ENCODE measurements at places on chromosomes 3 and 15. TPM values are rescaled to one million over a fixed set of nuclear protein-coding genes. Genes with fewer than 3 reads are reported as not detected.

GRCh38 chr3:66220066-66220465 lies 735 bp upstream of the SLC25A26 start:
- no peak for DNase-seq

Gene SIAH2
- total RNA-seq, result 48.1 TPM

DNA sequence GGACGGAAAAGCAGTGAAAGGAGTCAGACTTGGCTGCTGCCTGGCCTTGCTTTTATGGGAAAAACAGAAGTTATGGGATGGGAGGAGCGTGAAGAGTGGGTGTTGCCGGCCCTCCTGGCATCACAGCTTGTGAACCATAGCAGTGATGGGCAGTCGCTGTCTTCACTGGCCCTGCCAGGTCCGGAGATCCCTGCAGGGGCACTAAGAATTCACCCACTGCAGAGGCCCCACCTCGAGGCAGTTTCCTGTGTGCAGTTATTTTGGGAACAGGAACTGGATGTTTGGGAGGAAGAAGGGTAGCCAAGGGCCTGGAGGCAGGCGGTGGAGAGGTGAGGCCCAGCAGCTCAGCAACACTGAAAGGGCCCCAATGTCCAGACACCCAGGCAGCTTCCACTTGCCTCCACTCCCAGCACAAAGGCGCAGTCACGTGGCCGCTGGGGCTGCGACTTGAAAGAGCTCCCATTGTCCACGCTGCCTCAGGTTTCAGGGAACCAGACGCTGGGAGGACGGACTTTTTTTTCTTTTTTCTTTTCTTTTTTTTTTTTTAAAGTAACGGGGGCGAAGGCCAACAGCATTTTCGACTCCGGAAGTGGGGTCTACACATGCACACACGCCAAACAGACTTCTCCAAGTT lies 255.6 kb downstream of the ZNF621 start:
- DNase-seq, result no peak

- DNase-seq, result no peak
These were observed 361.0 kb upstream of the IL12A start for GRCh38 chr3:159627634-159628033.

GRCh38 chr3:10518506-10519150 lies 13.2 kb upstream of the ATP2B2 start:
- DNase-seq, result no peak

- DNase-seq, result no peak
These were observed 60.7 kb downstream of the IMPG2 start for GRCh38 chr3:101259485-101260341.

DNA sequence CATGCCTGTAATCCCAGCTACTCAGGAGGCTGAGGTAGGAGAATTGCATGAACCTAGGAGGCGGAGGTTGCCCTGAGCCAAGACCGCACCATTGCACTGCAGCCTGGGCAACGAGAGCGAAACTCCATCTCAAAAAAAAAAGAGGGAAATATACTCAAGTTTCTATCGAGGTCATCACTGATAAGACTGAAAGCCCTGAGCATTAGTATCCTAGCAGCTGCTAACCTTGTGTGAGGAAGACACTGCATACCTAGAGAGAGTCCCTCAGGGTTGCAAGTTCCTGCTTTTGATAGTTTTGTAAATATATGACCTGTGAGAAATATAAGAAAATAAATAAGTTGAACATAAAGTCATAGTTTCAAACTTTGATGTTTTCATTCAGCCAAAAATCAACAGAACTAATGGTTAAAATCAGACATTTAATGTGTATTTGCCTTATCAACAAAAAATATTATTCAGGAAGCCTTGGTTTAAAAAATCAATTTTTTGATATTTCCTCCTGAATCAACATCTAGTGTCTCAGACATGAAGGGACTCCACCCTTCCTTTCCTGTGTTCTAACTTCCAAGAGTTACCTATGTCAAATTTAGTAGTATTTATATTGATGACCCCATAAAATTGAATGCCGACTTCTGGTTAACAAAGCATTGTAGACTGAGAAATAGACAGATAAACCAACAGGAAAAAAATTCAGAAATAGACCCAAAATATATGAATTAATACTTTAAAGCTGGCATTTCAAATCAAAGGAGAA lies 19.8 kb upstream of the USP3 start:
- no peak for DNase-seq

Gene ANKRD34C
- total RNA-seq, result not detected

DNA sequence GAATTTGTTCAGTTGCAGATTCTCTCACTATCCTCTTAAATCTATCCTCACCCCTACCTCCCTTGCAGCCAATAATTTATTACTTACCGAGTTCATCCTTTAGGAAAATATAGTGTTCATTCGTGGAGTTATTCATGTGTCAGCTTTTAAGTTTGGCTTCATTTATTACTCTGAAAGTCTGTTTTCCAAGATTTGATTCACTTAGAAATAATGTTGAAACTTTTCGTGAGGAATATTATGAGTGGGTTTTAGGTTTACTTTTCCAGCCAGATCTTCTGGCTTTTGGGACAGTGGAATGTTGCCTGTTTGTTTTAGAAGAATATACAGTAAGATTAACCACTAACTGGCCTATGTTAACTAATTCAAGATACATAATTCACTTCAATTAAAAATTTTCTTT lies 161.0 kb upstream of the CGNL1 start:
- no peak for DNase-seq

- DNase-seq, result no peak
These were observed 91.2 kb downstream of the CACNA1D start for GRCh38 chr3:53585627-53586026.

DNA sequence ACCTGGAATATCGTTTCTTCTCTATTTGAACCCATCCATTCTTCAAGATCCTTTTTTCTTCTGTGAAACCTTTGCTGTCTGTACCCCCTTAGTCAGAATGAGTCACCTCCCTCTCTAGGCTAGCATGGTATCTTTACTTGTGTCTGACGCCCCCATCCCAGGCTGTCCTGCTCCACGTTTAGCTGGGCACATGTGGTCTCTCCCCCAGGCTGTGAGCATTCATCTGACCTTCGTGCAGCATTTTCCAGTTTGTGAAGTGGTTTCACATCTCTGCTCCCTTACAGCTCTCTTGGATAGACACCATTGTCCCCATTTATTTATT lies 14.3 kb upstream of the TLE3 start:
- no peak for DNase-seq

Gene MGLL
- 71.8 TPM for total RNA-seq

DNA sequence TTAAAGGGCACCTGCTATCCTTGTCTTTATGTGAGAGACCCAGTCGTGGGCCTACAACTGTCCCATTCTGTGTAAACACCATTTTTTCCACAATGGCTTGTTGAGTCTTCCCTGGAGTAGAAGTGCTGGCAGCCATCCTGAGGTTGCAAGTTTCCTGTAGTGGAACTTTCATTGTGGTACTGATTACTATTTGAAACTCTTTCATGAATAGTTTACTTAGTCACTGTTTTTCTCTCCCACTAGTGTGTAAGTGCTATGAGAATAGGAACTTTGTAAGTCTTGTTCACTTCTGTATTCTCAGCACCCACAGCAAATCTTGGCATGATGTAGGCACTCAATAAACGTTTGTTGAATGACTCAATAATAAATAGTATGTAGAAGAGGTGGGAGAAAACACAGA lies 48.6 kb downstream of the RARB start:
- DNase-seq, result no peak

DNA sequence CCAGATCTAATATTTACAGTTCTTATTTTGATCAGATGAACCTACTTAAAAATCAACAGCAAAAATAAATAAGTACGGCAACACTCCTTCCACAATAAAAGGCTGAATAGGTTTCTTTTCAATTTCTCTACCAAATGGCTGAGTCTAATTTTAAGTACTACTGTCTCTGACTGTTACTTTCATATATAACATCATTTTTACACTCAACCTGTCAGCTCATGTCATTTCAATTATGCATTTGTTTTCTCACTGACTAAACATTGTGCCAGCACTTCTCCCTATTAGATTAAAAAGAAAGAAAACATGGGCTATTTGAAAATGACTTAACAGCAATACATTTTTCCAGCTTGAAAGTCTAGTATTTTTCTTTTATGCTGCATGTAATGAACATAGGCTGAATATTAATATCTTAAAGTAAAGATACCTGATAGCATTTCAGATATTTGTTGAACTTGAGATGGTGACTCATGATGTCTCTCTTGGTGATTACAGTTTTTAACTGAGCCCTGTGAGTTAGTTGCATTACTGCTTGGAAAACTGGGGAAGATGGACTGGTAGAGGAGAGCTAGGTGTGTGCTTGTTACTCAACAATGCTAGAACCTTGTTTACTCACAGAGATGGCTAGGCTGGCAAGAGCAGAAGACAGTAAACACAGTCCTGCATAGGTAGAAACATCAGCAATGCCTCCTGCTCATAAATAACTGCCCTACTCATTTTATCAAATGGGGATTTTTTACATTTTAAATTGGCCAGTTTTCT lies 73.9 kb downstream of the PEX5L start:
- DNase-seq, result no peak

Gene IL16
- total RNA-seq, result not detected

Gene ABI3BP
- total RNA-seq, result 0.84 TPM

- peak; percentile 31 for DNase-seq
These were observed 243.7 kb downstream of the CHST2 start for GRCh38 chr3:143363276-143363675.

DNA sequence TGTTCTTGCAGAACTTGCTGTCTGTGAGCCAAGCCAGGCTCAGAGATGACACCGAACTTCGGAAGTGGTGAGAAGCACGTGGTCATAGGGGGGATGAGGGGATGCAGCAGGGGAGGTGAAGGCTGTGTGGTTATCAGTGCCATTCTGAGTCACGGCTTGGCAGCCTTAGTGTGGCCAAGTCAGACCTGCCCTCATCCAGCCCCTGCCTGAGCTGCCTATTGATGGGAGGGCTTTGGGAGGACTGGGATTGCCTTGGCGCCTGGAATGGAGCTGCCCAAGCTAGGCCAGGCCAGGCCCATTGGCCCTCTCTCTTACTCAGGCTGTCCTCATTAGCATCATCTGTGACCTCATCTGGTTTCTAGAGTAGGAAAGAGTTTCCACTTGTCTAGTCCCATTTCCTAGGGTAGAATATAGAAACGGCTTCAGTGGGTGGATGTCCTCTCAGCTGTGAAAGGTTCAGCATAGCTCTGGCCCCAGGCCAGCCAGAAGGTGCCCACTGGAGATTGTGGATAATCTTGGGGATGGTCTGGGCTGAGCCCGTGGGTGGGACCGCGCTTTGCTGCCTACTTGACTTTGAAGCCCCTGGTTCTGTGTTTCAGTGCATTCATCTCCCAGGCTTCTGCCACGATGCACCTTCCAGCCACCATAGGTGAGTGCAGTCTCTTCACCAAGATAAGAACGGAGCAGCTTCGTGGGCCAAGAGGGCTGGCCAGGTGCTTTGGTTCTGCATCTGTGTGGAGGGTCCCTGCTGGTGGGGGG lies 7.2 kb downstream of the FAH start:
- no peak for DNase-seq

- DNase-seq, result no peak
These were observed 30.6 kb upstream of the ZSCAN2 start for GRCh38 chr15:84570164-84570735.

- DNase-seq, result no peak
These were observed 33.4 kb downstream of the FRMD4B start for GRCh38 chr3:69352305-69353087.

DNA sequence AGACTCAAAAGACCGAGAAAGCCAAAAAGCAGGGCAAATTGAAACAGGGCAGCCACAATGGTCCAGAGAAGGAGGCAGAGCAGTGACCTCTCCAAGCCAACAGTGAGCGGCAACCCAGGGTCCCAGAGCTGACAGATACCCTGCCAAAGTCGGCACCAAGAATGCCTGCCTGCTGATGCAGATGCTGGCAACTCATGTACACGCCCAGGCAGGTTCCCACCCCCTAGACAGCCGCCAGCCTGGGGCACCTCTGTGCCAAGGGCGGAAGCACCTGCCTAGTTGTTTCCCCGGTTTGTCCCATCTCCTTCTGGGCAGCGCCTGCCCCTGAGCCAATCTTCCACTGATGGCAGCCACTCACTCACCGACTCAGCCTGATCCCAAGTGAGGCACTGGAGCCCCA lies 22.1 kb downstream of the KLHL25 start:
- no peak for DNase-seq

Gene NRROS
- total RNA-seq, result 2.5 TPM

DNA sequence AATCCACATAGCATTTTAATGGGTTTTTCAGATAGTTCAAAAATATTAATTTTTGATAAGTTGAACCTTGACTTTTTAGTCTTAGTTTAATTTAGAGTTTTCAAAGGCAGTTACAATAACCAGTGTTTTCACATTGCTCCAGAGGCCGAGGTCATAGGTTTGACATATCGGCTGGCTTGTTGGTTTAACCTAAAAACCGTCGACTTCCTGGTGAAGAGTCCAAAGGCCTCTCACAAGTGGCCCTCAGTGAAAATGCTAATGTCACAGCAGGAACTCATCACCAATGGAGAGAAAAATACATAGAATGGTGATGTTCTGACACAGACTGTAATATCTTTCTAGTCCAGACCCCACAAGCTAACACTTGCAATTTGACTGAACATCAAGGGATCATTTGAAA lies 642.3 kb downstream of the PLOD2 start:
- DNase-seq, result no peak

DNA sequence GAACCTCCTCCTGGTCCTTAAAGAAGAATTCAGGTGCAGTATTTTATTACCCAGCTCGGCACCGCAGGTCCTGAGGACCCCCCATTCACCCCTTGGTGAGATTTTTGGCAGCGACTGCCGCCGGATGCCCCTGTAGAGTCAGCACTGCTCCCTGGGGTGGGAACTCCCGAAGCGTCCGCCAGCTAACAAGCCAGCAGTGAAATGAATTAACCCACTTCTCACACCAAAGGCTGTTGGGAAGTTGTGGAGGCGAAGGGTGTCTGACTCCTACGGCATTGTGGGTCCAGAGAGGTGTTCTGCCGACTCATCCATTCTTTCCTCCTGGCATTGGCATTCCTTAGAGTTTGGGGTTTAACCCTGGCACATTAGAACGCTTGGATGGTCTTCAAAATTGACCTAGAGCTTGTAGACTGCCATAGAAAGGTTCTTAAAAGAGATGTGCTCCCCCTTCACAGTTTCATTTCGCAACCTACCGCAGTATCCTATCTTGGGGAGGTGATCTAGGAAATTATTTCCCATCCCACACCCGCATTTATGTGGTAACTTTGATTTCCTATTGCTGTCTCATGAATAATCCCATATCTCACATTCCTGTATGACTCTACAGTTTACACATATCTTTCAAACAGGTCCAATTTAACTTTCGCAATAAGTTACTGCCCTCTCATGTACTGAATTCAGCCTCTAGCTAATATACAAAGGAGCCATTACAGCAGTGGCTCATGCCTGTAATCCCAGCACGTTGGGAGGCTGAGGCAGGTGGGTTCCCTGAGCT lies 879 bp upstream of the EIF5A2 start:
- no peak for DNase-seq

Gene ADGRG7
- total RNA-seq, result not detected

DNA sequence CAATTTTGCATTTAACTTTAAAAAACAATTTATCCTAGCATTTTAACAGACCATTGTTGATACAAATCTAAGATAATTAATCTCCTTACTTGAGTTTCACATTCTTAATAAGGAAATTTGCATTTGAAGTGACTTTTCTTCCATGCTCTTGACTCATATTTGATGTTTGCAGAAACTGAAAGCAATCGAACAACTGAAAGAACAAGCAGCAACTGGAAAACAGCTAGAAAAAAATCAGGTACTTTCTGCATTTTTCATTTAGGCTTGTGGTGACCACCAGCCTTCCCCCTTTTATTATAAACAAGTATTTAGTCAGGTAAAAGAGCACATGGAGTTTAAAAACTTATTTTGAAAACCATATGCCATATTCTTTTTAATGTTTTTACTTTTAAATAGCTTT lies 20.1 kb upstream of the SELENOT start:
- DNase-seq, result no peak

All from kidney epithelial cell (primary cell).